ENCODE measurements at places on chromosomes 11 and 22. TPM values are rescaled to one million over a fixed set of nuclear protein-coding genes. Genes with fewer than 3 reads are reported as not detected.
A peak's percentile ranks its signal among the peaks of the same experiment; 100 is the strongest.

ACTN3 gene
- 0.05 TPM for polyA plus RNA-seq

DUSP8 gene
- 11.8 TPM for polyA plus RNA-seq

GRCh38 chr11:127073621-127074020 is 73.1 kb upstream of the KIRREL3 start:
- no peak for DNase-seq

- no peak for DNase-seq
These were observed 73.7 kb downstream of the FLI1 start for GRCh38 chr11:128767591-128768001.

DNA sequence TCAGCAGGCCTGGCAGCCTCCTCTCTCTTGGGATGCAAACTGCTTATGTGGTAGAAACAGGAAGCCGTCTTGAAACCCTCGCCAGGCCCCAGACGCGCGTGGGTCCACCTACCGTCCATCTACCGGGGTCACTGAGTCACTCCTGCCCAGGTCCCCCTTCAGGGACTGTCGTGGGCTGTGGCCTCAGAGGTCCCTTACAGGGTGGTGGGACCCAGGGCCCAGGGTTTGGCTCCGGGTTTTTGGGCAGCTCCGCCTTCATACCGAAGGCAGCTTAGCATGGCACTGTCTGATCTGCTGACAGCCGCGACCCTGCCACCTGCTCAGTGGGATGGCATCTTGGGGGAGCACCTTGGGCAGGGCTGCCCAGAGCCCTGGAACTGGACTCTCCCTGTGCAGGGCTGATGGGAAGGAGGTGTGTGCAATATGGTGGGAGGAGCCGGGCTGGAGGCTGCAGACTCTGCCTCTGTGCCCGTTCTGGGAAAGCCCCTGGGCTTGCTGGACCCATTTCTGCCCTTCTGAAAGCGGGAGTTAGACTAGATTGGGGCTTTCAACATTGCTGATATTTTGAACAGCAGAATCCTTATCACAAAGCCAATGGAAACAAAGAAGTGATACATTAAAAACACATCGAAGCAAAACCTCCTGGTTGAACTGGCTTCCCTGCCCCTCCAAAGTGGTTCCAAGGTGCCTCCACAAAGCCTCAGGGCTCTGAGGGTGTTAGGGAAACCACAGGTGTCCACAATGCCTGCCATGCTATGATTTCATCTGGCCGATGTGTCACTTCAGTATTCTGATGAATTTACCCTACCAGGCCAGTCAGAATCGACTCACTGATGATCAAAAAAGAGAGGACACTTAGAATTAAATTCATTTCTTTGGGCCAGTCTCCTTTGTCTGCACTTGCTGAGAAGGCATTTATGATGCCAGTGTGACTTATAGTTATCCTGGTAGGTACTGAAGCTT is 316.5 kb downstream of the KIRREL3 start:
- DNase-seq, result no peak

DNA sequence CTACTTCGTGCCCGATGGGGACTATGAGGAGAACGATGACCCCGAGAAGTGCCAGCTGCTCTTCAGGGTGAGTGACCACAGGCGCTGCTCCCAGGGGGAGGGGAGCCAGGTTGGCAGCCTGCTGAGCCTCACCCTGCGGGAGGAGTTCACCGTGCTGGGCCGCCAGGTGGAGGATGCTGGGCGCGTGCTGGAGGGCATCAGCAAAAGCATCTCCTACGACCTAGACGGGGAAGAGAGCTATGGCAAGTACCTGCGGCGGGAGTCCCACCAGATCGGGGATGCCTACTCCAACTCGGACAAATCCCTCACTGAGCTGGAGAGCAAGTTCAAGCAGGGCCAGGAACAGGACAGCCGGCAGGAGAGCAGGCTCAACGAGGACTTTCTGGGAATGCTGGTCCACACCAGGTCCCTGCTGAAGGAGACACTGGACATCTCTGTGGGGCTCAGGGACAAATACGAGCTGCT is 751 bp downstream of the FIBIN start:
- peak; percentile 54 for DNase-seq

All from pancreas (tissue), 10 donors.